ENCODE measurements at places on chromosomes 13 and 19.
A peak's percentile ranks its signal among the peaks of the same experiment; 100 is the strongest.

DNA sequence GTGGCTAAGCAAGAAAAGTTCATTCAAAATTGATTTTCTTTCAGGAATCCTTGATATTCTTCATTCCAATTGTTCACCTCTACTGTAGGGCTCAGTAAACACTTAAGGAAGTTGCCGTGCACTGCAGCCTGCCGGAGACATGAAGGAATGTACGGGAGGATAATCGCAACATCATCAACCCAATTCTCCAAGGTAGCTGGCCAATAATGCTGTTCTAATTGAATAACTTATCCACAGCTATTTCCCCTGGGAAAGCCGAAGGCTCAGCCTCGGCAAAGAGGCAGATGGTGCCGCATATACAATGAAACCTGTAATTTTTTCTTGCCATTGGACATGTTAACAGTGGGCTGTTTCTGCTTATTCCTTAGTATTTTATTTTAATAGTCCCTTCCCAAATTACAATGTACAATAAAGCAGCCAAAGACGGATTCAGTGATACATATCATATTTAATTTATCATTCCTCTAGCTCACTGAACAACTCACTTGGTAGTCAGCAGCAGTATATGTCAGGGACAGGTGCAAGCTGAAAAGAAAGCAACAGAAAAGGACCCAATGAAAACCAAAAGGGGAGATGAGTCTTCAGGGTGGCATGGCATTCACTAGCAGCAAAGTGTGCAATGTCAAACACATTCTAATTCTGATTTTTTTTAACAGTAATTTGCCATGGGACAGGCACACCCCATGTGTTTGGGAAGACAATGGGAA lies 420.5 kb upstream of the KLF12 start:
- no peak for DNase-seq
- no peaks in the 10 kb centered on the region for H3K27me3 ChIP-seq
- no peak overlapping the region for H3K27ac ChIP-seq
- no peak overlapping the region for H3K4me3 ChIP-seq
- H3K36me3 ChIP-seq, result no peaks in the 10 kb centered on the region
- peaks cover 7% of the 10 kb centered on the region for H3K4me1 ChIP-seq

- DNase-seq, result no peak
- H3K4me3 ChIP-seq, result no peak overlapping the region
- H3K27ac ChIP-seq, result no peak overlapping the region
- H3K4me1 ChIP-seq, result no peaks in the 10 kb centered on the region
- H3K27me3 ChIP-seq, result no peaks in the 10 kb centered on the region
Measured at GRCh38 chr19:53530622-53531021, 7.3 kb upstream of the ZNF331 start.

- H3K36me3 ChIP-seq, result no peaks in the 10 kb centered on the region
- H3K27me3 ChIP-seq, result no peaks in the 10 kb centered on the region
- no peak overlapping the region for H3K4me3 ChIP-seq
- no peak overlapping the region for H3K27ac ChIP-seq
- H3K4me1 ChIP-seq, result no peaks in the 10 kb centered on the region
Measured at GRCh38 chr13:76934671-76935070, 13.6 kb upstream of the ACOD1 start.

DNA sequence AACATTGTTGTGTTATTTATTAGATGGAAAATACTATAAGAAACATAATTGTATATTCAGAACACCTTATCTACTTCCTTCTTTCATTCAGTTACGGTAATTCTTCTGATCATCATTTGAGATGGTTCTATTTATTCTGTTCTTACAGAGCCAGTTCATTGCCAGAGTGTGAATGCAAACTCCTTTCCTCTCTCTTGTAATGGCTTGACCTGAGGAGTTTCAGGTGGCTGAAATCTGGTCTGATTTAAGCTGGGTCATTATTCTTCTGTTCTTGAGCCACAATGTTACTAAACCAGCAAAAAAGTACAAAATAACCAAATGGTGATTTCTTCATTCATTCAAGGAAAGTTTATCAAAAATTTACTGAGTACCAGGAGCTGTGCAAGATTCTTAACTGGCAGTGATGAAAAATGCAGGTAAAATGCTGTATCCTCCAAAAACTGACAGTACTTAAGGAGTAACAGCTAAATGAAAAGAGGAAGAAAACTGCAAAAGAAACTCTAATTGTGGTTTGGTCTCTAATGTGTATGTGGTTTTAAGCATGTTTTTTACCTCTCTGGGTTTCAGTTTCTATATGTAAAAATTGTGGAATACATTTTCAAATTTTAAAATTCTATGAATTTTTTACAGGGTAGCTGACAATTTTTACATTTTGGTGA lies 182.4 kb upstream of the UFM1 start:
- H3K4me1 ChIP-seq, result peaks cover 8% of the 10 kb centered on the region
- DNase-seq, result no peak
- no peak overlapping the region for H3K4me3 ChIP-seq

- H3K36me3 ChIP-seq, result no peaks in the 10 kb centered on the region
- H3K27me3 ChIP-seq, result peaks cover 21% of the 10 kb centered on the region
- DNase-seq, result no peak
- no peaks in the 10 kb centered on the region for H3K4me1 ChIP-seq
Measured at GRCh38 chr19:31413353-31413752, 64.1 kb upstream of the TSHZ3 start.

- no peaks in the 10 kb centered on the region for H3K27me3 ChIP-seq
- H3K4me3 ChIP-seq, result no peak overlapping the region
Measured at GRCh38 chr13:99572131-99572530, 70.9 kb downstream of the TM9SF2 start.

GRCh38 chr13:23847497-23847896 lies 41.7 kb downstream of the MIPEP start:
- no peak overlapping the region for H3K27ac ChIP-seq
- no peak for DNase-seq
- H3K27me3 ChIP-seq, result no peaks in the 10 kb centered on the region
- peaks cover 14% of the 10 kb centered on the region for H3K4me1 ChIP-seq
- peaks cover 5% of the 10 kb centered on the region for H3K36me3 ChIP-seq
- no peak overlapping the region for H3K4me3 ChIP-seq

GRCh38 chr19:39923862-39924261 lies 10.6 kb downstream of the FCGBP start:
- no peak overlapping the region for H3K27ac ChIP-seq
- H3K4me3 ChIP-seq, result no peak overlapping the region
- peaks cover 22% of the 10 kb centered on the region for H3K36me3 ChIP-seq
- no peak for DNase-seq
- H3K4me1 ChIP-seq, result peaks cover 22% of the 10 kb centered on the region

GRCh38 chr13:68076046-68076445 lies 845.9 kb upstream of the PCDH9 start:
- no peak overlapping the region for H3K27ac ChIP-seq
- no peak for DNase-seq
- H3K27me3 ChIP-seq, result no peaks in the 10 kb centered on the region
- no peak overlapping the region for H3K4me3 ChIP-seq
- H3K4me1 ChIP-seq, result no peaks in the 10 kb centered on the region

GRCh38 chr19:46737761-46738171 lies 8.1 kb upstream of the FKRP start:
- no peaks in the 10 kb centered on the region for H3K27me3 ChIP-seq
- DNase-seq, result no peak
- H3K36me3 ChIP-seq, result peaks cover 20% of the 10 kb centered on the region
- no peak overlapping the region for H3K27ac ChIP-seq

DNA sequence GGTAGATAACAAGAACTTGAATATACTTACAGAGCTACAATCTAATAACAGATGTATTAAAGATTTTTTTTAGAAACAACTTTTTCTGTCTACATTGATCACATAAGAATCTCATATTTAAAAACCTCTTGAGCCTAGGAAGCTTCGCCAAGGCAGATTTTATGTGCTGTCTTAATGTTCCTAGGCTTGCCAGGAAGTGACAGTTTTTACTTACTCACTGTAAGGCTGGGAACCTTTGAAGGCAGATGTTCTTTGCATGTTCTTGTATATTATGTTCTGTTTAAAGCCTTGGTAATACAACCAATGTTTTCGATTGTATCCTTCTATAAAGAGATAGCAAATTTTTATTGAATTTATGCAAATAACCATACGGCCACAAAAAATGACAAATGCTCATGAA lies 492.7 kb downstream of the GPC5 start:
- no peak overlapping the region for H3K27ac ChIP-seq
- no peaks in the 10 kb centered on the region for H3K36me3 ChIP-seq
- no peak overlapping the region for H3K4me3 ChIP-seq
- H3K27me3 ChIP-seq, result no peaks in the 10 kb centered on the region

GRCh38 chr13:27461940-27462584 lies 11.7 kb upstream of the MTIF3 start:
- H3K36me3 ChIP-seq, result no peaks in the 10 kb centered on the region
- no peak overlapping the region for H3K4me3 ChIP-seq
- H3K27me3 ChIP-seq, result no peaks in the 10 kb centered on the region
- DNase-seq, result no peak
- no peak overlapping the region for H3K27ac ChIP-seq
- peaks cover 2% of the 10 kb centered on the region for H3K4me1 ChIP-seq

DNA sequence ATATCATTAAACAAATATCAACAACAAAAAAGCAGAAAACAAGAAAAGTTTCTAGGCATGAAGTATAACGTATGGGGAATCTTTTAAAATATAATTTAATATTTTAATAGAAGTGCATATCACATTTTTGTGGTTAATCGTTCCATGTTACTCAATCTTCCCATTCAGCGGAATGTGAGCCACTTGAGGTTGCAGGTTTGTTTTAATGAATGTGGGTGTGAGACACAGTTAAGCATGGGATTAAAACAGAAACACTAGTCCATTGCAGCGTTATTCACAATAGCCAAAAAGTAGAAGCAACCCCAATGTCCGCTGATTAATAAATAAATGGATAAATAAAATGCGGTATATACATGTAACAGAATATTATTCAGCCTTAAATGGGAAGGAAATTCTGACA lies 146.0 kb downstream of the NDFIP2 start:
- no peaks in the 10 kb centered on the region for H3K36me3 ChIP-seq
- DNase-seq, result no peak
- H3K4me1 ChIP-seq, result no peaks in the 10 kb centered on the region

GRCh38 chr13:22925881-22926747 lies 254.7 kb upstream of the SGCG start:
- H3K4me1 ChIP-seq, result peaks cover 4% of the 10 kb centered on the region
- peak overlapping the region; percentile 52 for H3K4me3 ChIP-seq
- no peaks in the 10 kb centered on the region for H3K36me3 ChIP-seq
- DNase-seq, result no peak

GRCh38 chr13:21048901-21049698 lies 12.3 kb downstream of the LATS2 start:
- no peak overlapping the region for H3K27ac ChIP-seq
- H3K27me3 ChIP-seq, result peaks cover 5% of the 10 kb centered on the region
- H3K4me3 ChIP-seq, result no peak overlapping the region
- no peak for DNase-seq
- no peaks in the 10 kb centered on the region for H3K4me1 ChIP-seq

- H3K36me3 ChIP-seq, result peaks cover 65% of the 10 kb centered on the region
- peak overlapping the region; percentile 94 for H3K4me3 ChIP-seq
- H3K27ac ChIP-seq, result peak overlapping the region; percentile 92
- H3K27me3 ChIP-seq, result peaks cover 5% of the 10 kb centered on the region
Measured at GRCh38 chr19:57559008-57559403, 657 bp downstream of the ZNF550 start.

GRCh38 chr19:570251-570686 lies 2.1 kb upstream of the BSG start:
- H3K36me3 ChIP-seq, result peaks cover 4% of the 10 kb centered on the region
- DNase-seq, result no peak
- peak overlapping the region; percentile 25 for H3K27ac ChIP-seq

GRCh38 chr13:58087566-58087965 lies 456.0 kb downstream of the PCDH17 start:
- H3K36me3 ChIP-seq, result no peaks in the 10 kb centered on the region
- H3K4me3 ChIP-seq, result no peak overlapping the region
- no peaks in the 10 kb centered on the region for H3K27me3 ChIP-seq
- H3K27ac ChIP-seq, result no peak overlapping the region
